ENCODE measurements at places on chromosomes 4 and X. TPM values are rescaled to one million over a fixed set of nuclear protein-coding genes. Genes with fewer than 3 reads are reported as not detected.

DNA sequence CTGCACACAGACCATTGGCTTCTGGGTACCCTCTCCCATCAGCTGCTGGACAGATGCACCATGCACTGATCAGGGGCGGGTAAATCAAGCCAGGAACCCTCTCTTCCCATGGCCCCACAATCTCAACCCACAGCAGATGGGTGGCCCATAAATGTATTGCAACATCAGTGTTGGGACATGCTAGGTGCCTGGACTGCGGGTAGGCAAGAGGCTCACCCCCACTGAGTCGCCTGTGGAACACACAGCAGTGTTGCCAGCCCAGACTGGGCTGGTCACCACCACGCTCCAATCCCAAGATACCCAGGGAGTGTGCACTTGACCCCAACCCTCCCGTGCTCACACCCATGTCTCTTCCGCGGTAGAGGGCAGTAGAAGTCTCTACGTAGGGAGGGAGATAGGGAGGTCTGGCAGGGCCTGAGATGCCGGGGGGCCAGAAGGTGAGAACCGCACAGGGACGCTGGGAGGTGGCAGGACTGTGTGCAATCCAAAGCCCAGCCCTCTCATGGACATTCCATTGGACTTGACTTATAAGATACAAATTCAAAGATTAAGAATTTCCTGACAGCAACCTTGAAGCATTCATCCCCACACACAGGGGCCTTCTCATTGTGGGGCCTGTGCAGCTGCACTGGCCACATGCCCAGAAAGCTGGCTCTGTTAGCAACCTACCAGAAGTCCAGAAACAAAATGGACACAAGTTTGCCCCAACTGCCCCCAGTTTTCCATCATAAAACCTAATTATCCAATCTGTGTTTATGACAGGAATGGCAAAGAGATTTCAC lies 183.7 kb downstream of the NSUN7 start:
- DNase-seq = no peak

- no peak for DNase-seq
Observed at GRCh38 chr4:142463206-142463605, 382.9 kb downstream of the INPP4B start.

The SH3D19 gene
- 16.0 TPM for total RNA-seq

GRCh38 chr4:112562254-112562879 lies 46.4 kb upstream of the NEUROG2 start:
- no peak for DNase-seq

The NEXMIF gene
- not detected for total RNA-seq

GRCh38 chr4:169658975-169659715 lies 38.8 kb downstream of the CLCN3 start:
- peak; percentile 25 for DNase-seq

GRCh38 chr4:42816880-42817400 lies 75.6 kb upstream of the GRXCR1 start:
- DNase-seq = no peak

The TLR6 gene
- 7.8 TPM for total RNA-seq

DNA sequence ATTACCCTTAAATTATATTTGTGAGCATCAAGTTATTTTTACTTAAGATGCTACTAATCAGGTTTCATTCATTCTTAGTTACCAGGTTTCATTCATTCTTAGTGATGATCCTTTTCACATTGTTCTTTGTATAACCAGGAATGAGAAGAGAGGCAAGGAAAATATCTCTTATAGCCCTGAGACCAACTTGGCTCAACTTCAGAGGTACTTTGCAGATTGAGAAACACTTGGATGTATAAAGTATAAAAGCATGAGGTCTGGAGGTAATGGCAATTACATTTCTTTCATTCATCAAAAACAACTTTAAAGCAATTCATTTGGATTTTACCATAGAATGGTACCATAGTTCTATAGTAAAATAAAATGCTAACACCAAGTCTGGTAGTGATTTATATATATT lies 231.0 kb downstream of the PRDM5 start:
- no peak for DNase-seq

DNA sequence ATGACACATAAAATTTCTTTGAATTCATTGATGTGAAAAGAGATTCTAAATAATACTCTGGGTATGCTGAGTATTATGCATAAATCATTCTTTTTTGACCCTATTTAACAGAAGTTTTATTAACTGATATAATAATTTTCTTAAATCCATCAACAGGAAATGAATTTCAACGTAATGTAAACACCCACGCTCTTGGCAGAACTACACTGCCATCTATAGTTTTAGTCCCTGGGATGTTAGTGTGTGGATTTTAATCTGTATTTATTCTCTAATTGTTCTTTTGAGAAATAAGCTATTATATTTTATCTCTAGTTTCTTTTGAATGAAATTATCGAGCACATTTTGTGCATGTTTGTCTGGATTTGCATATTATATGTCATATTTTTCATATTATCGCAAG lies 666.8 kb upstream of the NDST4 start:
- no peak for DNase-seq

- DNase-seq = no peak
Observed at GRCh38 chr4:52687696-52688095, 28.6 kb upstream of the USP46 start.

The SLC10A7 gene
- 4.4 TPM for total RNA-seq

The ARMCX4 gene
- total RNA-seq = 0.93 TPM

The NDNF gene
- not detected for total RNA-seq

GRCh38 chr4:167032871-167033270 lies 201.4 kb downstream of the SPOCK3 start:
- no peak for DNase-seq

The ANXA5 gene
- 1,224 TPM for total RNA-seq

The PDCL2 gene
- not detected for total RNA-seq

GRCh38 chr4:25223802-25224375 lies 9.9 kb upstream of the PI4K2B start:
- peak; percentile 6 for DNase-seq

GRCh38 chr4:146343199-146343598 lies 128.9 kb downstream of the REELD1 start:
- DNase-seq = no peak

The YTHDC1 gene
- total RNA-seq = 28.5 TPM

GRCh38 chrX:13279279-13280018 lies 40.4 kb downstream of the ATXN3L start:
- DNase-seq = no peak

DNA sequence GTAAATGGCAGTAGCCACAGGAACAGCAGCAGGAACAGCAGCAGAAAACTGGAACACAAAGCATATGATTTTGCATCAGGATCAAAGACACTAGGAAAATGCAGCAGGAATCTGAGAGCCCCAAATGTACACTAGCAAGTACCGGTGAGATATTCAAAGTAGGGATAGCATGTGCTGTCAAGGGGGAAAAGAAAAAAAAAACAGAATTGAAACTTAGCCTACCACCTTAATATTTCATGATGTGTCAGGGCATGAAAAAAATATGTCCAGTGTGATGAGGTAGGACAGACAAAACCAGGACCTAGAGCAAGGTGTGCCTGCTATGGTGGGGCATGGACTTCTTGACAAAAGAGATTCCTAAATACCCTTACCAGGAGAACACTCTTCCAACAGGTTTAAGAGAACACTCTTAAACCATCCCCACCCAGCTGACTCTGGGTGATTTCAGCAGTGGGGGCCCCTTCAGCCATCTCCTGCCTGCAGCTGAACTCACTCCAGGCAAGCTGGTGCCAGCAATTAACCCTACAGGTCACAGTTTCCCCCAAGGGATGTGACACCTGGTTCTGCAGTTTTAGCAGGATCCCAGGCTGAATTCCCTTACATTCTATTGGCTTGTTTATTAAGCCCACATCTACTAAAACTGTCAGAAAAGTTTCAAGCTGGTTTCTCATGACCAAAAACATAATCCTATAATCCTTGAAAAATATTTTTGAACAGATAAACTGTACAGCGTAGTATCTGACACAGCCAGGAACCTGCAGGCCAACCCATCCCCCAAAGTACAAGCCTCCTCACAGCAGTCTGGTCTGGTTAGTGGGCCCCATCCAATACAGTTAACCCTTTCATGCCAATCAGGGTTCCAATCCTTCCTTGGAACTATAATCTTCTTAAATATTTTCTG lies 62.9 kb upstream of the FMR1 start:
- DNase-seq = no peak

DNA sequence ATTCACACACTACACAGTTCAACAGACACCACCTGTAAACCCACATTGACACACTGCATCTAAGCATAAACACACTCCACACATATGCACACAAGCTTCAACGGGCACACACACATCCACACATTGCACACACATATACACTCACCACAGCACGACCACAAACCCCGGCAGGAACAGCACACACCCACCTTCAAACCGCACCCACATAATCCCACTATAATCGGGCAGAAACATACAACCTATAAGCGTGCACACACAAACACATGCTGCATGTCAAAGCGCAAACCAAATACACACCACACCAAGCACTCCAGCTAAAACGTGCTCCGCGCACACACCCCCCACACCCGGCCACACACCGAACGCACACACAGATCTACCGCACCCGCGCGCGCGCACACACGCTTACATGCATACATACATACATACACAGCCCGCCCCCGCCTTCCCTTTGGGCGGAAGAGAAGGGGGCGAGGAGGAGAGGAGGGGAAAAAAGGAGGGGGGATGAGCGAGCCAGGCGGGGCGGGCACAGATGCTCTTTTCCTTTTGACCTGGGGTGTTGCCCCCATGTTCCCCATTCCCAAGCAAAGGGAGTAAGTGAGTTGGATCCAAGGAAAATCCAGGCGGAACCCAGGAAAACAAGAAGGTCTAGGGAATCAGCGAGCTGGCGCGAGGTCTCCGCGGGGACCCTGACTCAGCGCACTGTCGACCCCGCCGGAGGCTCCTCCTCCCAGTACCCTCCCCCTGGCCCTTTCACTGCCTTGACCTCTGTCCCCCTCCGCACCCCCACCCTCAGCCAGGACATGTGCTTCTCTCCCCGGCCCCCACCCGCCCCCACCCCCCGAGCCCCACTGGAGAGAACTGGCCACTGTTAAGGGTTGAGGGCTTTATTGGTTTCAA lies 9.9 kb downstream of the ARHGAP36 start:
- DNase-seq = no peak

DNA sequence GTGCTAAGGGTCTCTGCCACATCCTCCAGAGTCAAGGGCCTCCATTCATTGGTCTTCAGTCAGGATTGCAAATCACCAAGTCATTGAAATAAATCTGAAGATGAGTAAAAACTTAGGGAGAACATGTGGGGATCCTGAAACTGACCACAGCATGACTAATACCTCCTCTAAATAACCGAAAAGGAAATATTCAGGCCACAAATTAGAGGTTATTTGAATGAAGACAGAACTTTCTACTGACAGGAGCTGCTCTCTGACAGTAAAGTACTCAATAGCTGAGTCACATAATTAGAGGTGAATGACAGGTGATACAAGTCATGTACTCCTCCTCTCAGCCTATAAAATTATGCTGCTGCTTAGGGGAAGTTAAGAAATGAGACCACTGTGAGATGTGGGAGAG lies 240.2 kb upstream of the F9 start:
- DNase-seq = no peak

DNA sequence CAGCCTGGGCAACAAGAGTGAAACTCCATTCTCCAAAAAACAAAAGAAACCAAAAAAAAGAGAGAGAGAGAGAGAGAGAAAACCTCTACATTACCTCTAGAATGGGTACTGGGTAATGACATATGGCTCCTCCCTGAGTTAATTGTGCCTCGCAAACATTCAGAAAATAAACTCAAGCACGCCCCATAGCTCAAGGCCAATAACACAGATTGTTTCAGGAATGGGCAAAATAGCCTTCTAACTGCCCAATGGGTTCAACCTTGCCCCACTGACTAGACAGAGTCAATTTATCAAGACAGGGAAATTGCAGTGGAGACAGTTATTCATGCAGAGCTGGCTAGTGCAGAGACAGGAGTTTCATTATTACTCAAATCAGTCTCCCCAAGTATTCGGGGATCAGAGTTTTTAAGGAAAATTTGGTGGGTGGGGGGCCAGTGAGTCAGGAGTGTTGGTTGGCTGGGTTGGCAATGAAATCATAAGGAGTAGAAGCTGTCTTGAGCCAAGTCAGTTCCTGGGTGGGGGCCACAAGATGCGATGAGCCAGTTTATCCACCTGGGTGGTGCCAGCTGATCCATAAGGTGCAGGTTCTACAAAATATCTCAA lies 25.1 kb downstream of the NIPAL1 start:
- no peak for DNase-seq

DNA sequence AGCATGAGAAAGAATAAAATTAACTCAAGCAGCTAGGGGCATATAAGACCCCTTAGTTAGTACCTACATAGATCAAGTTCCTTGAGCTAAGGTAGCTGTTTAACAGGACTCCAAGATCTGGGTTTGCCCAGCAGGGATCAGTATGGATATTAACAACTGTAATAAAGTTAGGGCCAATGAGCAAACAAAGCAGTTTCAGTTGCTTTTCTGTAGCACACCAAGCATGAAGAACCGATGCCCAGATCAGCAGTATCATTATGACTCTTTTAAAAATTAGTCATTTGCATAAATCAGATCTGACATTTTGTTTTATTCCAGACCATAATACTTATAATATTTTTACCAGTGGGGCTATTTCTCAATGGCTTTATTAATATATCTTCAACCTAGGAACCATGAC lies 80.9 kb downstream of the C4orf33 start:
- DNase-seq = no peak
